Activated CD8-positive, alpha-beta memory T cell treated with anti-CD3 and anti-CD28 coated beads for 48 hours (primary cell): ENCODE measurements at places on chromosomes 3 and 15.

- no peak for DNase-seq
These were observed 76.2 kb downstream of the MB21D2 start for GRCh38 chr3:192841428-192841827.

DNA sequence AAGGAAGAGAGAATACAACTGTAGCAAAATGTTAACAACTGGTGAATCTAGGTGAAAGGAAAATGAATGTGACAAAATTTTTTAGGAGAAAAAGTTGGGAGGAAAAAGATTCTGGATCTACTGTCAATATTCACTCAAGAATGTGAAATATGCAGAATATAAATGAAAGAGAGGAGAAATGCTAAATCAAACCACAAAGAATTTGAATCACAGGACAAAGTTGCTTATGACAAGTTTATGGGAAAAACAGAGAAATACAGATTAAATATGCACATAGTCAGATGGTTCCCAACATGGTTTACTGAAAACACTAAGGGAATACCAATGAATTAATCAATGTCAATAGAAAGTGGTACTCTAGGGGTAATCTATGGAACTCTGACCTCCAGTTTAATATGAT lies 27.6 kb downstream of the C3orf33 start:
- DNase-seq, result no peak

- no peak for DNase-seq
These were observed 254.1 kb upstream of the C2CD4B start for GRCh38 chr15:62419192-62419591.

DNA sequence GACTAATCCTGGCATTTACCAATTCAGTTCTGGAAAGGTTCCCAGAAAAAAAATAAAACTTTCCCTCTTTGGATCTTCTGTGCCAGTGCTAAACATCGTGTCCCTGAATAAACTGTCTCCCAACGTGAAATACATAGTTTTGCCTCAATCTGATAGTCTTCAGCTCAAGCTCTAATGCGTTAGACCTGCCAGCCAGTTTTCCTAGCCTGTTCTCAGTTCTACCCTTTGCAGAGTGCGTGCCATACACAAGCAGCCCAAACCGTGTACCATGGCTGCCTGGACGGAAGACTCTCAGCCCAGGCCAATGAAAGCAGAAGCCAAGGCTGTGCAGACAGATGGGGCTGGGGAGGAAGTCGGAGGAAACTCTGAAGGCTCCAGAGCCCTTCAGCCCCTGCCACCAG lies 11.4 kb upstream of the OCA2 start:
- DNase-seq, result no peak

GRCh38 chr3:112197131-112197530 lies 64.1 kb upstream of the GCSAM start:
- DNase-seq, result no peak

DNA sequence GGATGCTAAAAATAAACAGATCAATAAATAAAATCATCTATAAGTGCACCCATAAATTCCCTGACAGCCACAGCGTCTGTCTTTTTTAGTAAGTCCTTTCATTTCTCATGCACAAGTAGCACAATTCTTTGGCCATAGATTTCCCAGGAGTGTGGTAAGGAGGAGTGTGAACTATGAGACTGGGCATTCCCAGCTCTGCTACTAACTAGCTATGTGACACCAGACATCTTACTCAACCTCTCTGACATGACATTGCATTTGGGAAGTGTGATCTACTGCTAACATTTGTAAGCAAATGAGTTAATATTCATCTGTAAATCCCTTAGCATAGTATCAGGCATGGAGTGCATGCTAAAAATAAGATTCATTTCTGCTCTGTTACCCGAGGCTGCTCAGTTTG lies 301.7 kb downstream of the NTRK3 start:
- no peak for DNase-seq

GRCh38 chr3:196414469-196414868 lies 17.8 kb downstream of the UBXN7 start:
- no peak for DNase-seq

DNA sequence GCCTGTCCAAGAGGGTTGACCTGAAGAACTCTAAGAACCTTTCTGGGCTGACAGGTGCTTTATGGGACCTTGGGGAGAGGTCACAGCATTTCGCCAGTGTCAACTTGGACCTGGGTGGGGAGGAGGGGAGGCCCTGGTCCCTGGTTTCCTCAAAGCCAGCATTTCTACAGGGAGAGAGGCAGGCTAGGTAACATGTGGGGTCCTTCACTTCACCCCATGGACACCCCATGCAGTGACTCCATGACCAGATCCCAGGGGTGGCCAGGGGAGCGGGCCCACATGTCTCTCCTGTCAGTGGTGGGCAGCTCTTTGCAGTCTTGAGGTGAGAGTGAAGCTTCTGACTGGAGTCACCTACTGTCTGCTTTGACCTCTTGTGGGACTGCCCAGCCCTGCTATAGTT lies 35.8 kb downstream of the GOLGA6L10 start:
- DNase-seq, result no peak

DNA sequence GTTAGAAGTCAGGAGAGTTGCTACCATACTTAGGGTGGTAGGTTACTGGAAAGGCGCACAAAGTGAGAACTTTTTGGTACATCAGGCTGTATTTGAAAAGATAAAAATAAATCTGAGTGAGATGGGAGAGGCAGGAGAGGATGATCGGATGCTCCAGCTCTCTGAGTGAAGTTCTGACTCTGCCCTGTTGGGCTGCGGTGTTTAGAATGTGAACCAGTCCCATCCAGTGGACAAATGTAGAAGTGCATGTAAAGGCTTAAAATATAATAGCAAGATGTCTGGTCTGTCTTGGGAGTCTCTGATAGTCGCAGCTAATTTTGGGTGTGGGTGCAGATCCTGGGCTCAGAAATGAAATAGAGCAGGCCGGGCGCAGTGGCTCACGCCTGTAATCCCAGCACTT lies 30.4 kb downstream of the ACKR2 start:
- DNase-seq, result no peak

DNA sequence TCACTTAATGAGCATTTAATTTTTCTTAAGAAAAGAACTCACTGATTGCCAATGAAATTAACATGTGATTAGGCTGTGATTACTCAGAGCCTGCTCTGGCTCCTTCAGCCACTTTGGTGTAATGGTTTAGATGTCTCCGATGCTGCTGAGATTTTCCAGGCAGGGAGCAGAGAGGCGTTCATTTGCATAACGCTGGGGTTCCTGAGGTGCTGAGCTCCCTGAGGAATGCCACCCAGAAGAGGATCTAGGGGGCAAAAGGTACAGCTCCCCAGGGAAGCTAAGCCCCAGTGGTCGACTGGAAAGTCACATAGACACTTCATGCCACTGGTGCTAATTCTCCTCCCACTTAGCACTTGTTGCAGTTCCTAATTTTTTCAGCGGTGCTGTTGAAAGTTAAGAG lies 119.5 kb downstream of the USP13 start:
- DNase-seq, result no peak

DNA sequence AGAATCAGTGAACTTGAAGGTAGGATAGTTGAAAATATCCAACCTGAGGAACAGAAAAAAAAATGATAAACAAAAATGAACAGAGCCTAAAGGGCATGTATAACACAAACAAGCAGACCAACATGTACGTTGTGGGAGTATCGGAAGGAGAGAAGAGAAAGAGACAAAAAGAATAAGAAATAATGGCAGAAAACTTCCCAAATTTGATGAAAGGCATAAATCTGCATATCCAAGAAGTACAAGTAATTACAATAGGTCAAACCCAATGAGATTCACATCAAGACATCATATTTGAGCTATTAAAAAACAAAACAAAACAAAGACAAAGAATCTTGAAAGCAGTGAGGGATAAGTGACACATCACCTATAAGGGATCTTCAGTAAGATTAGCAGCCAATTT lies 38.1 kb upstream of the ATP13A5 start:
- DNase-seq, result no peak

GRCh38 chr3:25856902-25857518 lies 67.1 kb downstream of the OXSM start:
- DNase-seq, result no peak

DNA sequence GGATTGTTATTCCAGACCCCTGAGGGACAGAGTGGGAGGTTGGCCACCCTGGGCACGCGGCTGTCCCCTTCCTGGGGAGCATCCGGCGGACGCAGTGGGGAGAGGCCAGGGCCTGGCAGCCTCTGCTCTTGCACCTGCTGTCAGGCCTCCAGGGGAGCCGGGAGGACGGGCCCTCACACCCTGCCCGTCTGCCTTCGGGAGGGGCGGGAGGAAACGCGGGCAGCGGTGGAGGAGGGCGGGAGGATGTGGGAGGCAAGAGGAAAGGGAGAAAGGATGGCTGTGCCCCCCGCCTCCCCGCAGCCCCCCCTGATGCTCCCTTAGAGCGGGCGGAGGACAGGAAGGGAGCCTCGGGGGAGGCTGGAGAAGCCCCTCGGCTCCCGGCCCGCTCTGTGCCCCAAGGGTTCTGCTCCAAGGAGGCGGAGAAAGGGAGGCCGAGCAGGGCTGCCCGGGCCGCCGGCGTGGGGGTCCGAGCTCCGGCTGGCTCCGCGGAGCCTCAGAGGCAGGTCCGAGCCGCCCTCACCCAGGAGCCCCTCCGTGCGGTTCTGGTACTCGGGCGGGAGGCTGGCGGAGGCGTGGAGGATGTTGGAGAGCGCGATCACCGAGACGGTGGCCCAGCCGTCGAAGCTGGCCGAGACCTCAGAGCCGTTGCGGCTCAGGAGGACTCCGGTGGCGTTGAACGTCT lies 40.9 kb downstream of the MUC20 start:
- no peak for DNase-seq

GRCh38 chr3:180860180-180860858 lies 52.2 kb upstream of the FXR1 start:
- no peak for DNase-seq

DNA sequence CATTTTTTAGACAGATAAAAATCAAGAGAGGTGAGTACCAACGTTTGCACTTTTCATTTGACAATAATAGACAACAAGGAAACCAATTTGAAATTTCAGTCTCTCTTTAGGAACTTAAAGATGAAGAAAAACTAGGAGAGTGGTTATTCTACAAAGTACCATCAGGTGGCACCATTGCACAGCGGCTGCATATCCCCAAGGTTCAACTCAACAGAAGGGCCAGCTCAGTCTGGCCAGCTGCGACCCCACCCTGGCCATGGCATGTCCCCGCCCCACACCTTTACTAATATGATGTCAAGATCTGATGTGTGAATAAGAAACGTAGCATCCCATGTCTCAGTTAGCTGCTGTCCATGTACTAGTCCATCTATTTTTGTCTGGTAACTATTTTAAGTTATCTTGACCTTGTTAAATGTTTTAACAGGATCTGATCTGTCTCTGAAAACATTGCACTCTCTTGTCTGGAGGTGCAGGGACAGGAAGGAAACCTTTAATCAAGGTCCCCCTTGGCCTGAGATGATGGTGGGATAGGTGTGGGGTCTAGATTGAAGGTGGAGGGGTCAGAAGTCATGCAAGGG lies 35.5 kb upstream of the CGNL1 start:
- DNase-seq, result no peak

GRCh38 chr3:179450261-179450701 lies 989 bp downstream of the GNB4 start:
- DNase-seq, result no peak

DNA sequence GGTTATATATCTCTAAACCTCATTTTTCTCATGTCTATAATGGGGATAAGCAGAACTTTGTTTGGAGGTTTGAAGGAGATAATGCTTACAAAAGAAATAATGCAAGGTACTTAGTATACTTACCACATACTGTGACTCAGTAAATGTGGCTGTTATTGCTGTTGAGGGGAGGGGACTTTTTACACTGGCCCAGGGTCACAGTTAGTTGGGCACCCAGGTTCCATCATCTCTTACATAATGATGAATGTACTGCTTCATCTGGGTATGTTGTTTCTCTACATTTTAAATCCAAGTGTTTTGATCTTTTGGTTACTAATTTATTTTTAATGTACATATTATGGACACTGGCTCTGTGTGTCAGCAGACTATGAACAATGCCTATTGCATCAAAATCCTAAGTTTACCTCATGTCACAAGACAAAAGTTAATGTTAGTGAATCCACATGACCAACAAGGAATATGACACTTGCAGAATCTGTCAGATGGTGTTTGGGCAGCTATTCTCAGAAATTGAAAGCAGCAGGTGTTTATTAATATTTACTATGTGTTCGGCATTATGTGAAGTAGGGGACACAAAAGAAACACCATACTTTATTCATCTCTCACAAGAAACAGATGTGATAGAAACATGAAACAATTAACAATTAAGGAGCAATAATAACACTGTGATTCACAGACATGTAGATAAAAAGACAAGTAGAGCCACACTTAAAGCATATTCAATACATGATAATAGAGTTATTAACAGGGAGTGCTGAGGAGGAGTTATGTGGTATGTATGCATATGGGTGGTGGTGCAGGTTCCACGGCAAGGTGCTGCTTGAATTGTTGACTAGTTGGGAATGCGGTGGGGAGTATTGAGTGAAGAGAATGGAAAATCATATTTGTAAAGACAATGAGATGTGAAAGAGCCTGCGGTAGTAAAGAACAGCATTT lies 109.7 kb downstream of the GALK2 start:
- no peak for DNase-seq

DNA sequence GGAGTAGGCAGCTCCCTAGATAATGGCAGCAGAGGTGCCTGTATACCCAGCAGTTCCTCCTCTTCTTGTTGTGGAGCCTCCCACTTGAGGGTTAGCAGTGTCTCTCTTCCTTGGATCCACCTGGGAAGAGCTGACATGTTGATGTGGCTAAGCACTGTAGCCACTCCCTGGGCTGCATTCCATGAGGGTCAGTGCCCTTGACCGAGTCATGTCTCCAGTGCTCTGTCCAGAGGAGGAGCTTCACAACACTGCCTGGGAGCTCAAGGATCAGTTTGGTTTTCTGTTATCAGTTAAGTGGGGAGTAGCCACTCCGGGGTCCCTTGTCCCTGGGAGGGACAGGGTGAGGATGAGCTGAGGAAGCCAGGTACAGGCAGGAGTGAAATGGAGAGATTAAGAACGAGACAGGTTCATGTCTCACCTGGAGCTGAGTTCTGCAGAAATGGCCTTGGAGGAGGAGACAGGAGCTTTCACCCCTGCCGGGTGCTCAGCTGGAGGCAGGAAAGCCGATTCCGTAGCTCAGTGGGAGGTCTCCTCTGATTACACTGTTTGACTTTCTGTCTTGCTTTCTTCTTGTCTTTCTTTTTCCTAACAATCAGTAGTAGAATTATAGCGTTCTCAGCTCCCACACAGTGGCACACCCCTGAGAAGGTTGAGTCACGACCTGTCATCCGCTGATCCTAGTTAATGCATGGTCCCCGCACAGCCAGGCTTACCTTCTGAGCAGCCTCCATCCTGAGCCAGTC lies 57.9 kb upstream of the SEC22A start:
- DNase-seq, result no peak

DNA sequence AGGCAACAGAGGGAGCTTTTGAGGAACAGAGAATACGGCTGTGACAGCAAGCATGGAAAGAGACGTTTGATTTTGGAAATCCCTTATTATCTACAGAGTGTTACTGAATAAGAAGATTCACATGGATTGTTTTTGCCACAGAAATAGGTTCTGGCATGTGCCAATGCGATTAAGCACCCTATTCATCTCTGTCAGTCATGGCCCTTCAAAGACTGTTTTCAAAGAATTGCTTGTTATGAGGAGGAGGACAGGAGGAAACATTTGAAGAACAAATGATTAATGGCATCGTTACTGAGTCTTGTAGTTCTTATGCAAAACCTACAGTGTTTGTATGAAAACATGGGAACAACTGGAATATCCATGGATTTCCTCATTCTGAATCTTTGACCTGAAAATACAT lies 86.2 kb downstream of the EPHA6 start:
- no peak for DNase-seq

GRCh38 chr15:91908391-91908790 lies 54.9 kb downstream of the SLCO3A1 start:
- no peak for DNase-seq
